ENCODE measurements at places on chromosomes 6 and 20.

GRCh38 chr20:14568701-14569100, 231.3 kb upstream of the FLRT3 start:
- no peak for DNase-seq

DNA sequence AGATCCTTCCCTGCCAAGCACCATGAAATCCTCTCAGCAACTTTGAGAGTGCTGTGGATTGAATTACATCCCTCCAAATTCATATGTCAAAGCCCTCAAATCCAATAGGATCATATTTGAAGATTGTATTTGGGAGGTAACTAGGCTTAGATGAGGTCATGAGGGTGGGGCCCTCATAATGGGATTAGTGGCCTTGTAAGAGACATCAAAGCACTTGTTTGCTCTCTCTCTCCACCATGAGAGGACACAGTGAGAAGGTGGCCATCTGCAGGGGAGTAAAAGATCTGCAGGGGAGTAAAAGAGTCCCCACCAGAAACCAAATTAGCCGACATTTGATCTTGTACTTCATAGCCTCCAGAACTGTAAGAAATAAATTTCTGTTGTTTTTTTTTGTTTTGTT, 298.2 kb downstream of the SAMD5 start:
- DNase-seq: no peak

- DNase-seq: no peak
These were observed 754 bp downstream of the TNF start for GRCh38 chr6:31575952-31576685.

GRCh38 chr6:157667211-157668008, 155.6 kb upstream of the SNX9 start:
- DNase-seq: peak; percentile 67

DNA sequence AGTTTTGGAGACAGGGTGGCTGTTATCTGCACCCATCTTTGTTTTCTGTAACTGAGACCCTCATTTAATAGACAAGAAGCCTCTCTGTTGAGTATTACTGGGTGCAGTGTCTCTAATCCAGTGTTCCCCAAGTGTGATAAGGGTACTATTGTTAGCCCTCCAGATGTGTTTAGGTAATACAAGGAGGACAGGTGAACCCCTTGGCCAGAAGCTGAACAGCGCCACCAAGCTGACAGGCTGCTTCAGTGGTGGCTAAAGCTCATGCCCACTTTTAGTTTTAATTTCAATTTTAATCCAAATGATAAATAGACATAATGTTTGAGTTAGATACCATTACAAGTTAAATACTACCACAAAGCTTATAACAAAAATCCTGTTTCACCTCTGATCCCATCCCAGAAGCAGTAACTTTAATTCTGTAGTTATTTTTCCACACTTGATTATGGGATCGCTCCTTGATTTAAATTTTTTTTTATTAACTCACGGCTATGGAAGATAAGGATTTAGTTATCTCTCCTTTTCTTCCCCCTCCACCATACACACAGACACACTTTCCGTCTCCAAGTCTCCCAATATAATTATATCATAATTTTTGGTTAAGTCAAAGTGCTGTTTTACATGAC, 8.4 kb upstream of the STK35 start:
- DNase-seq: peak; percentile 64

GRCh38 chr20:43666376-43667328, at the start of gene MYBL2:
Gene MYBL2, plus strand, starts transcription at chr20:43667114. Its CDS starts 170 bp downstream, at chr20:43667284.
- peak; percentile 29 for DNase-seq

DNA sequence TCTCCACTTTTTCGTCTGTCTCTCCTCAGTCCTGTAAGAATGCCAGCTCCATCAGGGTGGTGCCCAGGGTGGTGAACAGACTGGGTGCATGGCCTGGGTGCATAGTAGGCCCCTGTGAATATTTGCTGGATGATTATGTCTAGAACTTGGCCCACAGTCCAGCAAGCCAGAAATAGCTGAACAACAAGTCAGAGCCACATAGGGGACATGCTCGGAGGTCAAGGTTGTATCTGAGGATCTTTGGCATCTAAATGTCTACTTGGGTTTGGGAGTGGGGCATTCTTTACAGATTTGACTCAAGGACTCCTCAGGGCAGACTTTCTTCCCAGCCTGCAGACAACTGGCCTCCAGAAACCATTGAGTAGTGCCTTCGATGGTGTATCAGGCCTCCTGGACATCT, 18.1 kb upstream of the BPIFA3 start:
- no peak for DNase-seq

DNA sequence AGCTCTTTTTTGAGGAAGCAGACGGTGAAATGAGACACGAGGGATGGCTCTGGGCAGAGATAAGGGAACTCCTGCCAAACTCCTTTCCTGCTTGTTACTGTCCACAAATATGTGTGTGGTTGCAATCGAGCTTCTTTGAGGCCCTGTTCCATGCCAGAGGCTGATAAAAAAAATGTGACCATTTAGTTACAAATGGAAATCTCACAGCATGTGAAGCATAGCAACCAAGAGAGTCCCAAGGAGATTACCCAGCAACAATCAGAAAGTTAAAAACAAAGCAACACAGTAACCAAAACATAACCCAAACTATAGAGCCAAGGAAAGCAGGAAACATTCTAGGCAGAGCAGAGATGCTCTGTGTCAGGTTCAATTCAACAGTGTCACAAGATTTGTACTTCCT, 35.4 kb upstream of the HMGN3 start:
- no peak for DNase-seq

- no peak for DNase-seq
These were observed 295.0 kb upstream of the PRDM1 start for GRCh38 chr6:105791179-105791578.

GRCh38 chr6:19838442-19839236, 1.5 kb downstream of the ID4 start:
- DNase-seq: peak; percentile 96

DNA sequence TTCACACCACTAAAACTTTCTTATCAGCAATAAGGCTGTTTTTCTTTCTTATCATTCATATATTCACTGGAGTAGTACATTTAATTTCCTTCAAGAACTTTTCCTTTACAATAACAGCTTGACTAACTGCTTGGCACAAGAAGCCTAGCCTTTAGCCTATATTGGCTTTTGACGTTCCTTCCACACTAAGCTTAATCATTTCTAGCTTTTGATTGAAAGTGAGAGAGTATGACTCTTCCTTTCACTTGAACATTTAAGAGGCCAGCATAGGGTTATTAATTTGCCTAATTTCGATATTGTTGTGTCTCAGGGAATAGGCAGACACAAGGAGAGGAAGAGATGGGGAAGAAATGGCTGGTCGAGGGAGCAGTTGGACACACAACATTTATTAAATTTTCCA, 23.6 kb downstream of the THEMIS start:
- DNase-seq: no peak

GRCh38 chr6:163585932-163586437, 171.5 kb downstream of the QKI start:
- DNase-seq: no peak

- DNase-seq: no peak
These were observed 899.3 kb upstream of the MAP3K7 start for GRCh38 chr6:91486200-91486599.

All from NCI-H748 treated with DMSO at 0.1 percent for 48 hours (cell line).